Hindlimb muscle (tissue), 1 donor: ENCODE measurements at places on chromosomes 5 and 9. TPM values are rescaled to one million over a fixed set of nuclear protein-coding genes. Genes with fewer than 3 reads are reported as not detected.

Gene FCN2
- not detected for polyA plus RNA-seq

DNA sequence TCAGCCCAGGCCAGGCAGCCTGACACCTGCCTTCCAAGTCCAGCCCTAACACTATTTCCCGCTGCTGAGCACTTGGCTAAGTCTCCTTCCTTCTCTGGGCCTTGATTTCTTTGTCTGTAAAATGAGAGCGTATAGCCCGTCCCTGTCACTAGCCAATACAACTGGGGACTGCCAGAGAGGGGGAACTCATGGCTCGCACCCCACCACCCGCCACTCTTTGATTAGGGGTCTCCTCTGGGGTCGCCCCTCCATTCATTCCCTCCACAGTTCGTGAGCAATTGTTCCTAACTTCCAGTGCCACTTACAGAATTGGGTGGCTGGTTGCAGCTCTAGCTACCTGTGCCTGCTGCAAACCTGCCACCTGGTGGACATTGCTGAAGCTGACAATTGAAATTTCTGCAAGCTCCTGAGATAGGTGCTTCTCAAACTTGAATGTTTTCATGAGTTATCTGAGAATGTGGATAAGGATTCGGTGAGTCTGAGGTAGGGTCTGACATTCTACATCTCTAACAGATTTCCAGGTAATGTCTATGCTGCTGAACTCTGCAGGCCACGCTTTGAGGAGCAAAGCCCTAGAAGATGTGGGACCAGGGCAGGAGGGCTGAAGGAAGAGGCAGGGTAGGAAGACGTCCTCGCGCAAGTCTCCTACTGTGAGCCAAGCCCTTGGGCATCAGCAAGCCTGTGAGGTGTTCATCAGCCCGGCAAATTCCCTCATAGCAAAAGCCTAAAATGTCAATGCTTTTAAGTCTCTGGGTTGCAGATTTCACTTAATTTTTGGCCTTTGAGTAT, 13.3 kb upstream of the RECK start:
- DNase-seq = peak; percentile 74

- DNase-seq = no peak
Observed at GRCh38 chr9:105296877-105297287, 52.4 kb downstream of the SLC44A1 start.

- peak; percentile 25 for DNase-seq
Observed at GRCh38 chr5:43190755-43191603, 1.0 kb upstream of the NIM1K start.

GRCh38 chr5:76790632-76791290, 28.1 kb upstream of the F2RL1 start:
- DNase-seq = peak; percentile 49
